ENCODE measurements at places on chromosomes 12 and 14.

DNA sequence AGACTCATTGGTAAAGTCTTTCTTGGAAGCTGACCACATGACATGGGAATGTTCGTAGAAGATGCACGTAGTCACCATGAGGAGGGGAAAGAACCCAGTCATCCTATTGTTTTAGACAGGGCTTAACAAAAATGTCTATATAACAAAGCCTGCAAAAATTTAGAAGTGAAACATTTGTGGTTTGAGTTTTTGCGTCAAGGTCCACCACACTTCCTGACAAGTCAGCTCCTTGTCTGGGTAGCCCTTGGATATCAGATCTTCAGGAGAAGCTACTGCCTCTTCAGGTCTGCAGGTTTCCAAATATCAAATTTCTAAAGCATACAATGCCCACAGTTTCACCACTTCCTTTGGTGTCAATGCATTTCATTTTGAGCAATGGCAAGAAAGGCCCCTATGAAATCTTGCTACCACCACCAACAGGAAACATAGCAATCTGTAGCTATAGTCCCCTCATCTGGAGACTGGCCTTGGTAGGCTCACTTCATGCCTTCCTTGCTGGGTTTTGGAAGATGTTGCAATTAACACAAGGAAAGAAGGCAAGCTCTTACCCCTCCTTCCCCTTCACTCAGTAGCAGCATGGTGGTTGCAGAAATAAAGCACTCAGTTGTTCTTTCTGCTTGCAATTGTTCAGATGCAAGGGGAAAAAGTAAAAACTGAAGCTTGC is 235.2 kb downstream of the PCNX1 start:
- DNase-seq, result no peak

DNA sequence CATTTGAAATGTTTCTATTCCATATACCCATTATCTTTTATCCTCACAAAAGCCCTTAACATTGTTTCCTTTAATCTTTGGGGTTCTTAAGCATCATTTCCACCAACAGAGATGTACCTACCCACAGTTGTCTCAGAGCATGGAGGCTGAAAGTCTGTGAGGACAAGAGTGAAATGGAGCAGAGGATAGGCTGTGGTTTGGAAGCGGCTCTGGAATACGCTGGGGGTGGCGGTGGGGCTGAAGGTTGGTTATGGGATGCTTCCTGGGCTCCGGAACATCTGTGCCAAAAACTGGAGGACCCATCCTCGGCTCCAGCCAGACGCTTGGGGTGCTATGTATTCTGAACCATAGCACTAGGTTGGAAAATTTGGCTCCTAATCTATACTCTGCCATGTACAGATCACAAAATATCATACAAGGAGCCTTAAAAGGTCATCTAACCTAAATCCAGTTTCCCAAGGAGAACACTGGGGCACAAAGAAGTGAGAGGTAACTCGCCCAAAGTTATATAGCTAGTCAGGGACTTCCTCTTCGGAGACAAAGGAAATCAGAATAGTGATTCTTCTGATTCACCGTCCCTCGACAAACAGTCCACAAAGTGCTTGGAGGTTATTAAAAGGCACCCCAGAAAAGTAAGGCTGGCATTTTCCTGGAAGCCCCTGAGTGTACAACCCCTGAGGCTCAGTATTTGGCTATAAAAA is 2.5 kb downstream of the PPP1R3E start:
- DNase-seq, result no peak

DNA sequence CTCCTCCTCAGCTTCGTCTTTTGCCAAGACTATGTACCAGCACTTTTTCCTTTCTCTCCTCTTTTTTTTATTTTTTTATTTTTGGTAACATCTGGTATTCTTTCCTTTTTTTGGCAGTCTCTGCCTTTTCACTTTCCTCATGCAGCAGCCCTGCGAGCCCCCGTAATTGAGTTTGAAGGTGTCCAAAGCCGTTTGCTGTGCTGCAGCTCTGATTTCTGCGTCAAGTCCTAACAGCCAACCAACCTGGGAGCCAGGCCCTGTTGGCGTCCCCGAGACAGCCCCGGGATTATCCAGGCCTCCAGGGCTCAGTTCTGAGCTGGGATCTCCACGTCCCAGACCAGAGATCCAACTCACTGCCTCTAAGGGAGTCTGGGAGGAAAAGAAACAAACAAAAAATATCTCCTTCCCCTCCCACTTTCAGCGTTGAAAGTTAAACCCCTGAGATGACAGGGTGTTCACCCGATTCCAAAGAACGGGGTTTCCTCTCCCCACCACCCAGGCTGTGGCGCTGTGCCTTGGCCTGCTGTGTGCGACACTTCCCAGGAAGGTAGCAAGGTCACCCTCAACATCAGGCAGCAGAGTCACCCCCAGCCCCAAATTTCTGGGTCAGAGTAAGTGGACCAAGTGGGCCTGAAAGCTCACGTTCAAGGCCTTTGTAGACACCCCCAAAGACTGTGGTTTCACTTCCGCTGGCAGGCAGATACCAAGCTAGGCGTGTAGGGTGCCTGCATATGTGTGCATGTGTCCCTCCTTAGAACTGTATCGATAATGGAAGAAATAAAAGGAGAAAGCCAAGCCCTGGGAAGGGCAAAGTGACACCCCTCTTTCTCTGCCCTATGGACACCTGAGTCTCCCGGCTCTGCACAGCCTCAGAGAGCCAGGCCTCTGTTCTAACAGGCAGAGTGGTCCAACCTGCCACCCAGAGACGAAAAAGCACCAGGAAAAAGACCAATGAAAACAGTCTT is 11.1 kb downstream of the BCL11B start:
- DNase-seq, result no peak

DNA sequence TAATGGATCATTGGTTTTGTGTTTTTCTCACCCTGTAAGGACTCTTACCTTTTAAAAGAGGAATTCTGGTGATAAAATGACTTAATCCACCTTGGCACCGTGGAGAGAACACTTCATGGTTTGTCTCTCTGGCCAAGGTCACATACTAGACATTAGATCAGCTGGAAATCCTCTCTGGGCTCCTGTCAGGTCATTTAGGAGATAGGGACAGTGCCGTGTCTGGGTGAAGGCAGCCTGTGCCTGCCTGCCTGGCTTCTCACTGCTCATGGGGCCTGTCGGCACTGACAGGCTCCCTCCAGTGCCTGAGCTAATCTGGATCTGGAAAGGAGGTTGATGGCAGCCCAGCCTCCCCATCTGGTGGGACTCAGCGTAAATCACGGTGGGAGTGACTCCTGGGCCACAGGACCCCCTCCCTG is 5.7 kb downstream of the CRADD start:
- no peak for DNase-seq

DNA sequence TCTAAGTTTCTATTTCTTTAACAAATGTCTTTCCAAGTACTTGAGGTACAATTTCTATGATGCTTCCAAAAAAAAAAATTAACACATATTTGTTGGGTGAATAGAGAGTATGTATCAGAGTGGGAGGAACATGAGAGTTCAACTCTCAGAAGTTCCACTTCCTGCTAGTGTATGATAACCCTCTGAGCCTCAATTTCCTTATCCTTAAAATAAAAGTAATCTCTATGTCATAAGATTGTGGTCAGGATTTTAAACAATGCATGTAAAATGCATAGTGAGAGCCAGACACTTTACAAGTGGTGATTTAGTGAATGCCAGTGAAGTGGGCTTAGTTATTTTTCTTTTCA is 270.3 kb upstream of the AMIGO2 start:
- no peak for DNase-seq

Data from stimulated activated CD8-positive, alpha-beta memory T cell treated with anti-CD3 and anti-CD28 coated beads, Interleukin-12 subunit alpha, Interleukin-12 subunit beta, amount 100 ng/mL, for 4 hours (primary cell).